HFFc6 (cell line): ENCODE measurements at places on chromosomes 2 and 18. TPM values are rescaled to one million over a fixed set of nuclear protein-coding genes. Genes with fewer than 3 reads are reported as not detected.
A peak's percentile ranks its signal among the peaks of the same experiment; 100 is the strongest.

GRCh38 chr18:10937743-10938640, 211.4 kb downstream of the PIEZO2 start:
- no peak for DNase-seq

- DNase-seq, result no peak
These were observed 6.7 kb downstream of the RAMP1 start for GRCh38 chr2:237866101-237866621.

DNA sequence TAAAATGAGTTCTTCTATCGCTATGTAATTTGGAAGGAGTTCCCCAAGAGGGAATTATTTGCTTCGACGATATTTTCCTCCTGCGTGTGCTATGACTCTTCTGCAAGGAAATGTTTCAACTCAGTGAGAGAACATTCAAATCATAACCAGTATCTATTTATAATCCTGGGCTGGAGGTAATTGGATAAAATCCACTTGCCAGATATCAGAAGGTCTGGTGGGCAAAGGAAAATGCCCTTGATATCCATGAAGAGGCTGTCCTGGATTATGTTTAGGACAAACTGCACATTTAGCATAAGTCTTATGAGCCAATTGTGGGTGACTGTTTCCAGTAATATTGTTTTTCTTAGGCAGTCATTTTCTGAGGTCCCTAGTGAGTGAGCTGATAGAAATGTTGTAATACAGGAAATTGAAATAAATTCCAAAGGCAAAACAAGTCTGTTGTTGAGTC, 17.7 kb downstream of the RPIA start:
- DNase-seq, result peak; percentile 3

GRCh38 chr2:239369631-239370161, 31.1 kb downstream of the HDAC4 start:
- peak; percentile 66 for DNase-seq

The COLEC12 gene
- total RNA-seq, result 0.05 and 0.14 TPM in 2 replicates
